Endothelial cell (in vitro differentiated cells): ENCODE measurements at places on chromosomes 4 and X. TPM values are rescaled to one million over a fixed set of nuclear protein-coding genes. Genes with fewer than 3 reads are reported as not detected.

DNA sequence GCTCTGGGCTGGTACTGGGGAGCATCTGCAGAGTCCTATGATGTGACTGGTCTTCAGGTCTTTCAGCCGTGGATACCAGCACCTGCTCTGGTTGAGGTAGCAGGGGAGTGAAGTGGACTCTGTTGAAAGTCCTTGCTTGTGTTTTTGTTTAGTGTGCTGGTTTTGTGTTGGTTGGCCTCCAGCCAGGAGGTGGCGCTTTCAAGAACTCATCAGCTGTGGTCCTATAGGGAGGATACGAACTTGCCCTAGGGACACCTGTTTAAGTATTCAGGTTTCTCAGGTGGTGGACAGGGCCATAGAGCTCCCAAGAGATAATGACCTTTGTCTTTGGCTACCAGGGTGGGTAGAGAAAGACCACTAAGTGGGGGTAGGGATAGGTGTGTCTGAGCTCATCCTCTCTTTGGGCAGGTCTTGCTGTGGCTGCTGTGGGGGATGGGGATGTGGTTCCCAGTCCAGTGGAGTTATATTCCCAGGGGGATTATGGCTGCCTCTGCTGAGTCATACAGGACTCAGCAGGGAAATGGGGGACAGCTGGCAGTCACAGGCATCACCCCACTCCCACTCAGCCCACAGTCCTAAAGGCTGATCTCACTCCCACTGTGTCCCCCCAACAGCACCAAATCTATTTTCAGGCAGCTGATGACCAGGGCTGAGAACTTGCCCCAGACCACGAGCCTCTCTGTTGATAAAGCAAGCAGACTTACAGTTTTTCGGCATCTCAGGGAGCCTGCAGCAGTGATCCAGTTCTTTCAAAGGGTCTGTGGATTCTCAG, 24.1 kb downstream of the MSMO1 start:
- DNase-seq = no peak

DNA sequence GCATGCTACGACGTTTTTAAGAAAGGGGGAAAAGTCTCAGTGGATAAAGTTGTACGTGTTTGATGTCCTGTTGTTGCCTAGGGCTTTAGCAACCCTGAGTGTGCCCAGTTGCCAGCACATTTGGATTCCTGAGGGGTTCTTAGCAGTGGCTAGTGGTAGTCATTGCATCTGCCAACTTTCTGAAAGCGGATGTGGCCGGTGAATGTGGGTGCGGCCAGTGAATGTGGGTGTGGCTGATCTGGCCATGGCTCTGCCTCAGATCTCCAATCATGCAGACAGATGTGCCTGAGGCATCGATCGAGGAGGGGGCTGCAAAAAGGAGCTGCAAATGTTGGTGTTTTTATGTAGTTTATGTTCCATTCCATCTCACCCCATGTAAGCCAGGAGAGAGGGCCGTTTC, 41.5 kb upstream of the FAT1 start:
- DNase-seq = no peak

ASB12 gene
- total RNA-seq = 0.33 TPM

EGF gene
- 15.0 TPM for total RNA-seq

SSX4B gene
- not detected for total RNA-seq

- DNase-seq = no peak
Measured at GRCh38 chr4:98341309-98341708, 80.1 kb downstream of the RAP1GDS1 start.

GRCh38 chrX:111444881-111445280, 32.9 kb upstream of the DCX start:
- no peak for DNase-seq

GRCh38 chr4:10045481-10045880, 24.2 kb upstream of the SLC2A9 start:
- DNase-seq = no peak

GRCh38 chr4:111813555-111814140, 331.6 kb upstream of the FAM241A start:
- no peak for DNase-seq

DNA sequence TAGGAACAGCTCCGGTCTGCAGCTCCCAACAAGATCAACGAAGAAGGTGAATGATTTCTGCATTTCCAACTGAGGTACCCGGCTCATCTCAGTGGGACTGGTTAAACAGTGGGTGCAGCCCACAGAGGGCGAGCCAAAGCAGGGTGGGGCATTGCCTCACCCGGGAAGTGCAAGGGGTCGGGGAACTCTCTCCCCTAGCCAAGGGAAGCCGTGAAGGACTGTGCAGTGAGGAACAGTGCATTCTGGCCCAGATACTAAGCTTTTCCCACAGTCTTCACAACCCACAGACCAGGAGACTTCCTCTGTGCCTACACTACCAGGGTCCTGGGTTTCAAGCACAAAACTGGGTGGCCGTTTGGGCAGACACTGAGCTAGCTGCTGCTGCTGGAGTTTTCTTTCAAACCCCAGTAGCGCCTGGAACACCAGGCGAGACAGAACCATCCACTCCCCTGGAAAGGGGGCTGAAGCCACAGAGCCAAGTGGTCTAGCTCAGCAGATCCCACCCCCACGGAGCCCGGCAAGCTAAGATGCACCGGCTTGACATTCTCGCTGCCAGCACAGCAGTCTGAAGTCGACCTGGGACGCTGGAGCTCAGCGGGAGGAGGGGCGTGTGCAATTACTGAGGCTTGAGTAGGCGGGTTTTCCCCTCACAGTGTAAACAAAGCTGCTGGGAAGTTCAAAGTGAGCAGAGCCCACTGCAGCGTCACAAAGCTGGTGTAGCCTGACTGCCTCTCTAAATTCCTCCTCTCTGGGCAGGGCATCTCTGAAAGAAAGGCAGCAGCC, 84.6 kb downstream of the THOC2 start:
- peak; percentile 8 for DNase-seq

GRCh38 chrX:23202326-23202725, 132.3 kb upstream of the PTCHD1 start:
- no peak for DNase-seq

DNA sequence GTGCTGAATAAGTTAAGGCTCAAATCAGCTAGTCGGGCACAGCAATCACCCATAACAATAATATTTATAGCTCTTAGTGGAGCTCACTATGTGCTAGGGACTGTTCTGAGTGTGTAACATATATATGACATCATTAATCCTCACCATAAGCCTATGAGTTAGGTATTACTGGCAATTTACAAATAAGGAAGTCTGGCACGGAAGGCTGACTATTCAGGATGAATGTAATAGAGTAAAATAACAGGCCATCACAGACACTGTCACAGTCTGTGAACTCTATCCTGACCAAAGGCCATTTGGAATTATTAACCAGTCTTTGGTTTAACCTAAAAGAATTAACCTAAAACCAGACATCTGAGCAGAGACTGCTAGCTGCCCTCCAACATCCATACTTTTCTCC, 119.3 kb downstream of the C4orf51 start:
- DNase-seq = no peak

- DNase-seq = no peak
Measured at GRCh38 chr4:161799710-161800109, 364.1 kb downstream of the FSTL5 start.

- no peak for DNase-seq
Measured at GRCh38 chrX:135605906-135606305, 85.4 kb downstream of the INTS6L start.

PSAPL1 gene
- not detected for total RNA-seq

GRCh38 chr4:87270144-87270543, 49.7 kb upstream of the KLHL8 start:
- peak; percentile 5 for DNase-seq

GRCh38 chr4:88975958-88976774, 80.8 kb downstream of the FAM13A start:
- no peak for DNase-seq

ANOS1 gene
- 9.6 TPM for total RNA-seq

USP26 gene
- not detected for total RNA-seq
